ENCODE measurements at places on chromosomes 1 and 21.
A peak's percentile ranks its signal among the peaks of the same experiment; 100 is the strongest.

- DNase-seq = no peak
These were observed 8.9 kb upstream of the TADA1 start for GRCh38 chr1:166884971-166885370.

DNA sequence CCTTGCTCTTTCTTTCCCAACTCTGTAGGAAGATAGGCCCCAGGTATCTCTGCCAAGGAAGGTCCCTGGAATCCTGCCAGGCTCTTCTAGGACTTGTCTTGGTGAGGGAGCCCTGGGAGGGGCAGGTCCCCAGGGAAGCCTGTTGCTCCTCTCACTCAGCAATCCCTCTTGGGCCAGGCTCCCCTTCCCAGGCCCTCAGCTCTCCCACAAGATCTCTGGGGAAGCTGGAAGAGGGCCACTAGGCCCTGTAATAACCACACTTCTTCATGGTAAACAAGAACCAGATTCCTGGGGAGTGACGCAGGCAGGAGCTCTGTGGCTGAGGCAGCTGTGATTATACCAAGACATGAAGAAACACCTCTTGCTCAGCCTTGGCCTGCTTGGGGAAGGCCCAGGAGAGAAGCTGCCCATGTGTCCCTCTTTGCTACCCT, 9.9 kb upstream of the MAPKAPK2 start:
- DNase-seq = no peak

DNA sequence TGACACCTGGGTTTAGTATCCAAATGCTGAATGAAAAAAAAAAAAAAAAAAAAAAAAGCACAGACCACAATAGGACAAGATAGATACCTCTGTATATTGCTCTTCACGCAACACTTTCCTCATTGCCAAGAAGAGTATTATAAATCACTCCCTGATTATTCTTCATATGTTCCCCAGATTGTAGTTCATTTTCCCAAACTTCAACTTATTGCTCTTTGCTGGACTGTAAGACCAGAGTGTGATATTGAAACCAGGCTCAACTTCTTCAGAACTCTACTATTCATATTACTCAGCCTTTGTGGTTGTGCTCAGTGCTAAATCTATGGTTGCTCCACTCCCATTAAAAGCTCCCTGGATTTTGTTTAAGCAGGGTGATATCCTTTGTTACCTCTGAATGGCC, 180.4 kb downstream of the NTMT2 start:
- no peak for DNase-seq

DNA sequence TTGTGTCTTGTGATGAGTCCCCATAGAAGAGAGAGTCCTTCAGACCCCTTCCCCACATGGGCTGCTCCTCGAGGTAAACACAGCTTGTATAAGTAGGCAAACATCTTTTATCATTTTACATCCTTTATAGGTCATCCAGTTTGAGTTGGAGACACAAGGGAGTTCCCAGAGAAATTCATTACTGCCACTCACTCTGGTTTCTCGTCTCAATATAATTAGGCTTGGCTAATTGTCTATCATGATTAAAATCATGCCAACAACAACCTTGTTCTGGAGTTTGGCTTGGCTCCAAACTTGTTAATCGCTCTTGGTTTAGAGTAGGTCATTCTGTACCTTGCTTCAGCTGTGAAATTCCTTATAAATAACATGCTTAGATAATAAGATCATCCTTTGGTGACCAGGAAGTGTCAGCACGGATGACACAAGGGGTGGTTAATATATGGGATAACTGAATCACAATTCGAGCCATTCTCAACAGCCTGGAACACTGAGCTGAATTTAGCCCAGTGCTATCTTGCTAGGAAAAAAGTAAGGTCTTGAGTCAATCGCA, 70.7 kb upstream of the DAB1 start:
- no peak for DNase-seq

- DNase-seq = no peak
These were observed 326.5 kb upstream of the FMN2 start for GRCh38 chr1:239765163-239765562.

- no peak for DNase-seq
These were observed 33.2 kb upstream of the RUNX3 start for GRCh38 chr1:24963099-24963872.

DNA sequence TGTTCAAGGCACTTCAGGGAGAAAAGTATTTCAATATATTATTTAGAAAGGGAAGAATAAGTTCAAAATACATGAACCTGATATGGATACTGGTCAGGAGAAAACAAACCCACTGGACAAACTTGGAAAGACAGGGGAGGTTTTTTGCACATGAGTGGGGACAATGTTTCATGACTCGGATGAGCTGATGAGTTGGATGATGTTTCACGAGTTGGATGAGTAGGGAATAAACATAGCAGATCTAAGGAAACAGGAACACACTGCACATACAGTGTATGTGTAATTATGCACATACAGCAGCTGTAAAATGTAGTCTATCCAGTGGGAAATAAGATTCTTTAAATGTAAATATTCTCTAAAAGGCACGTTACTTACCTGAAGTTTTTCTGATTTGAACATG, 682.9 kb upstream of the ADAMTS5 start:
- DNase-seq = no peak

- DNase-seq = no peak
These were observed 17.7 kb upstream of the AGPAT3 start for GRCh38 chr21:43847301-43847700.

GRCh38 chr1:55569417-55569816, 354.3 kb upstream of the USP24 start:
- DNase-seq = no peak

GRCh38 chr21:30194701-30195299, 21.1 kb downstream of the CLDN8 start:
- DNase-seq = peak; percentile 74

DNA sequence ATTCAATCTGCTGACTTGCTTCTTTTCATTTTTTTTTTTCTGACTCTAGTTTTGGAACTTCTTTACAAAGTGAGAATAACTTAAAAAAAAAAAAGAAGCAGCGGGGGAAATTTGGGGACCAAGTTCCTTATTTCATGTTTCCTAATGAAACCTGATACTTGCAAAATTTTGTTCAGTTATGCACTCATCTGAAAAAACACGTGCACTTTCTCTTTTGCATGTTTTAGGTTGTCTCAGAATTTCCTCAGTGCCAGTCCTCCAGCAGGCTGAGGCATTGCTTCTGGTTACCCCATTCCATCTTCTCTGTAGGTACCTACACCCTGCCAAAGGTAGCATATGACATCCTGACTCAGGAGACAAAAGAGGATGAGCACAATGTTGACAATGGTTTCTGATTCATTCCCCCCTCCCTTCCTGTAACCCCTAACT, 299.7 kb downstream of the GRIK1 start:
- no peak for DNase-seq

DNA sequence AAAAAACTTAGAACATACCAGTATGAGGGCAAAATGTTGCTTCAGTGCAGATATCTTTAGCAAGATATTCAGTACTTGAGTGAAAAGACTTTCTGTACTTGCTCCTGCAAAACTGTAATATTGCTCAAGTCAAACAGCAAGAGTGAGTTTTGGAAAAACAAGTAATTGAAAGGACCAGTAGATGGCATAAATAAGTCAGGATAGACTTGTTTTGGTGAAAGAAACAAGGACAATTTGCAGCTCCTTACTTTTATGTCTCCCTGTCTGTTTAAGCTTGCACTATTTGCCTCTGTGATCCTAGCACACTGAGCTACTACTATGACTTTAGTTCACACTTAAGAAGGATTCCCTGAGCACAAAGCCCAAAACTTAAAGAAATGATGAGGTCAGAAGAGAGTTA, 39.1 kb downstream of the IFI44 start:
- no peak for DNase-seq

GRCh38 chr1:227797144-227797543, 18.3 kb upstream of the PRSS38 start:
- no peak for DNase-seq

DNA sequence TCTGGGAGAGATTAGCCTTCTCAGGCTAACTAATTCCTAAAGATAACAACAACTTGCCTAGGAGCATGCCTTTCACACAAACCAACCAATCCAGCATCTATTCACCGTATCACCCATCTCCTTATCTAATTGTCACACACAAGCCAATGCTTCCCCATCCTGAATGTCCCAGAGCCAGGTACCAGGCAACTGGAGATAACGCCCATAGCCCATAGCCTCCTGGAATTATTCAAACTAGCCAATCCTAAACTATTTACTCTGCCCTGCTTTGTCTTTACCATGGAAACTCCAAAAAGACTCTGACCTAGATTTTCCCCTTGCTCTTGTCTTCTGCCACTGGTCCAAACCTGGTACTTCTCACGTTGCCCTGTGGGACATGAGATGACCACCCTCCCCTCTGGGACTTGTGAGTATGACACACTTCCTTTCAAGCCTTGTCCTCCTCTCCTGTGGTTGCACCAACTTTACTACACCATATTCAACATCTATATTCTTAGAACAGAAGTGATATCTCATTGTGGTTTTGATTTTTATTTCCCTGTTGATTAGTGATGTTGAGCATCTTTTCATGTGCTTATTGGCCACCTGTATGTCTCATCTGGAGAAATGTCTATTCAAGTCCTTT, 8.8 kb upstream of the ATG4C start:
- no peak for DNase-seq

DNA sequence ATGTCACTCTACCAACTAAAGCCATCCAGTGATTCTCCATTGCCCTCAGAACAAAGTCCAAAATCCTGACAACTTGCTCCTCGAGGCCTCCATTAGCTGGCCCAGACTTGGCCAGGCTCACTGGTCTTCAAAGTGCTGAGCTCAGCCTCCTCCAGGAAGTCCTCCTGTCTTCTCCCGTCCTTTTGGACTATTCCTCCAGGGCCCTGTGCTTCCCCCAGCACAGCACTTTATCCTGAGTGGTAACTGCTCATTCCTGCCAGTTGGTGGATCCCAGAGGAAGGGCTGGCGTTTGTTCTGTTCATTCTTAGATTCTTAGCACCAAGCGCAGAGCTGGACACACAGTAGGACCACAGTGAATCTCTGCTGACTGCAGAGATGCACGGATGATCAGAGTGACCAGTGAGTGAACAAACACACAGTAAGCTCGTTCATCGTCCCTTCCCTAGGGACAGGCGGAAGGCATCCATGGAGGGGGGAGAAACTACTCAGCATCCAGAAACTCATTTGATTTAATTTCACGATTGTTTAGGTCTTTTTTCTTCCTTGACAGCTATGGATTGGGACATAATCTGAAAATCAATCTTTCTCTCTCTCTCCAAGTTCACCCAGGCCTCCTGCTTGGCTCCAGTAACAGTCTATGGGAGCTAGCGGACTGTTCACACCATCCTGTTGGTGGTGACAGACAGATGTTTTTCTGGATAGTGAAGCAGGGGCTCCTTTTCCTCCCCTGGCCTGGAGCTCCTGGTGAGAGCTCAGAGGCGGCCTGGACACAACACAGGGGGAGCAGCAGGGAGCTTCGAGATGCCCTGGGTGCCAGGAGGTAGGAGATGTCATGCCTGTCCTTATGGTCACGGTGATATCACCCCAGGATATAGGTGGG, 180.2 kb downstream of the PTPRU start:
- peak; percentile 45 for DNase-seq

DNA sequence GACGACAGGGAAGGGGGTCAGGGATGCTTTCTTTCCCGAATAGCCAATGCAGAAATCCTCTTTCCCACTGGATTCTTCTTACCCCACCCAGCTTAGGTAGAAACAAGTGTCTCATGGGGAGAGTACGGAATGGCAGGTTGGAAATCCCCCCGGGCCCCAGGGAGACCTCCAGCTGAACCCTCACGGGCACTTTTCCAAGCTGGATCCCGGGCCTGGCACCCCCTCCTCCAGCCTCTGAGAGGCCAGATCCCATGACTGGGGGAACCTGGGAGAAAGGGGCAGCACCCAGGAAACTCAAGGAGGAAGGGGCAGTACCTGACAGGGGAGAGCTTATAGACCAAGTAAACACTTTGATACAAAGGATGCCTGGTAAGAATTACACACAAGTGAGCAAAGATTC, 1.3 kb downstream of the PKP1 start:
- DNase-seq = no peak

DNA sequence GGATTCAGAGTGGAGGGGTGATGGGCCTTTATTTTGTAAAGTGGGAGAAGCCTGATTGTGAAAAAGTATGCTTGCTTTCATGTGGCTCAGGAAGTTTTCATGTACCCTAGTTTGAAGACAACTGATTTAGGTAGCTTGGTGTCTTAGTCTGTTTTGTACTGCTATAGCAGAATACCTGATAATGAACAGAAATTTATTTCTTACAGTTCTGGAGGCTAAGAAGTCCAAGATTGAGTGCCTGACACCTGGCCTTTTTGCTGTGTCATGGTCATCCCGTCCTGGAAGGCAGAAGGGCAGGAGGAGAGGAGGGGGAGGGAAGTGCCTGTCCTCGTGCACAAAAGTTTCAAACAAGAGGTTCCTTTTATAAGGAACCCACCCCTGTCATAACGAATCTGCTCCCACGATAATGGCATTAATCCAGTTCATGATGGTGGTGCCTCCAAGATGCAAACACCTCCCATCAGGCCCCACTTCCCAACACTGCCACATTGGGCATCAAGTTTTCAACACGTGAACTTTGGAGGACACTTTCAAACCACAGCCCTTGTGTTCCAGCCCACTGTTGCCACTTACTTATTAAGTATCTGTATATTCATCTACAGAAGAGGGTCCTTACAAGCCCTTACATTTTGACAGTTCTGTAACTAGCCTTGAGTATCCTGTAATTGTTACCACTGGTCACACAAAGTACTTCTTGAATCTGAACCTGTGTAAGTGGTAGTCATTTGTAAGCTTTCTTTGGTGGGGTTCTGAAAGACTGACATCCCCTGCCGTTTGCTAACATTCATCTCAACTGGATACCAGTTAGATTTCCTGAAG, 9.5 kb downstream of the UCK2 start:
- no peak for DNase-seq

DNA sequence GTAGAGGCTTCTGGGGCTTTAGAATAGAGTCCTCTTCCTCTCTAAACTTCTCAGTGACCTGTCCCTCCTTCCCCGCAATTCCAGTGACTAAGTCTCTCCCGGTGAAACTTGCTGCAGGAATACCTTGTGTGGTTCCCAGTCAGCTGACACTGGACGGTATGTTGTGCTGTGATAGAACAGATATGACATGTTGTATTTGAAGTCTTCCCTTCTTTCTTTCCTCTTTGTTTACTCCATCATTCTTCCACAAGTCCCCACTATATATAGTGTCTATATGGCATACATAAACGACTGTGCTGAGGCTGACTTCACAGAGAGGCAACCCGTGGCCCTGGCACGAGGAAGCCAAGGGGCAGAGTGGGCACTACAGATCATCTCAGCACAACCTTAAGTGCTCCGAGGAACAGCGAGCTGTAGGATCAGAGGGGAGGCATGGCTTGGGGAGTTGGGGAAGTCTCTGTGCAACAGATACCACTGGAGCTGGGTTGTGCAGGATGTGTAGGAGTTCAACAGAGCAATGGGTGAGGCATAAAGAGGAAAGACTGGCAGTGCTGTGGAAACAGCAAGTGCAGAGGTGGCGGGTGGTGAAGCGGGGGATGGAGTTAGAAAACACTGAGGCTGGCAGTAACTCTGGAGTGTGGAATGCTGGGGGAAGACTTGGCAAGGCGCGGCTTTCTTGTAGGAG, 237.8 kb downstream of the TRABD2B start:
- DNase-seq = no peak

GRCh38 chr1:110462964-110463363, 12.0 kb downstream of the PROK1 start:
- DNase-seq = no peak
